Glomerular endothelial cell (primary cell): ENCODE measurements at places on chromosomes 2 and 18. TPM values are rescaled to one million over a fixed set of nuclear protein-coding genes. Genes with fewer than 3 reads are reported as not detected.
A peak's percentile ranks its signal among the peaks of the same experiment; 100 is the strongest.

The SLC38A11 gene
- total RNA-seq: 0.34 TPM in 1 of 2 replicates, not detected in the other

The SERPINB11 gene
- not detected in 2 replicates for total RNA-seq

DNA sequence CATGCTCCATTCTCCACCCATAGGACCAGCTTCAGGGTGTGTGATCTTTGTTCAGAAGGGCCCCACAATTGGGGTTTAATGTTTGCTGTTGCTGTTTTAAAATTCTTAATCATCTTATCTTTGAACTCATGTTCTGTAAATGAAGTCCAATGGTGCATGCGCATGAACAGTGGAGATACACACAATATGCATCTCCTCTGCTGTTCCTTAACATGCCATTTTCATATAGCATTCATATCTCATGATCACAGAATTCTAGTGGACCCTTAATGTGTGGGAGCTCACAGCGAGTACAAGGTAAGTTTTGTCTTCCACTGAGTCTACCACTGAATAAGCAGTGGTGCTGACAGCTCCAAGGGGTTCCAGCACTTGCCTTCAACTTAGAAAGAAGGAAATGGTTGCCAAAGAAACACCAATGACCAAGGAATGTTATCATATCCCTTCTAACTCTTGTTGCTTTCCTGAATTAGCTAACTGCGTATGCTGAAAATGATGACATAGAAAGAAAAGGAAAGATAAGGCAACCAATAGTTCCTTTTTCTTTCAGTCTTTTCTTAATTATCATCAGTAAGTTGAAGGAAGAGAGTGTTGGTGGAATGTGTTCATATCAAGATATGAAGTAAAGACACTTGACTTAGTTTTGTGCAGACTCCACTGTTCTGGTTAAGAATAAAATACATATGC, 258.9 kb upstream of the FBXO11 start:
- DNase-seq: no peak

- DNase-seq: no peak
Measured at GRCh38 chr18:31942291-31942998, 483 bp downstream of the TRAPPC8 start.

- DNase-seq: no peak
Measured at GRCh38 chr18:11521853-11522252, 87.5 kb upstream of the SLC35G4 start.

The HTR2B gene
- total RNA-seq: 0.19 and 1.2 TPM in 2 replicates

The KIAA2012 gene
- total RNA-seq: not detected in 2 replicates

- no peak for DNase-seq
Measured at GRCh38 chr2:99864561-99865553, 277.5 kb downstream of the AFF3 start.

The UPP2 gene
- not detected in 2 replicates for total RNA-seq

DNA sequence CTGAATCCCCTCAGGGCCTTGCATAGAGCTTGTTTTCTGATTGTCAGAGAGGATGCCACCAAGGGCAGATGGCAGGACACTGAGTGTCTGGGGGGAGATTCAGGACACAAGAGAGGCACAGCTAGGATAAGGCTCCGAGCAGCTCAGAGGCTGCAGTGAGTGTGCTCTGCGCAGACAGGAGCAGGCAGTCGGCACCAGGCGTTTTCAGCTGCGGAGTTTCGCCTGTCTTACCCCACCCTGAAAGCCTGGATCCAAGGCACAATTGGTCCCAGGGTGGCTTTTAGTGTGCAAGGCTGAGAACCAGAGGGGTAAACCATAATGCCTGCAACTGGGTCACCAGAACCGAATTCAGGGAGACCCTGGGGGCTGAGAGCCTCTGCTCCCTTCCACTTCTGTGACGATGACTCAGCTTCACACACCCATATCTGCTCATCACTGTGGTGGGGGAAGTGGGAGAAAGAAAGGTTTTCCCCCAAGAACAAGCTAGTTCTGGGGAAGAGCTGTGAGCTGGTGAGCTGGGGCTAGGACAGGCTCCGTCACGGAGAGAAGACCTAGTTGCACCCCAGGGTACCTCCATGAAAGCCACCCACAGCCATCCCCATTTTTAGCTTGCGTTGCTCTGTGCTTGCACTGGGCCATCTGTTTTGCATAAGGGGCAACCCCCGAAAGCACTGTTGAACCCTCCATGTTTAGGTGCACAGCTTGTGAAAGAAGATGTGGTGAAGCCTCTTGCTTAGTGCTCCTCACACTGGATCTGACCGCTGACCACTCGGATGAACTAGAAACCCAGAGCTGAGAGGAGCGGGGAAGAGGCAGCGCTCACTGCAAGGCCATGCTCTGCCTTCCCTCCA, 173.7 kb downstream of the CELF4 start:
- no peak for DNase-seq

DNA sequence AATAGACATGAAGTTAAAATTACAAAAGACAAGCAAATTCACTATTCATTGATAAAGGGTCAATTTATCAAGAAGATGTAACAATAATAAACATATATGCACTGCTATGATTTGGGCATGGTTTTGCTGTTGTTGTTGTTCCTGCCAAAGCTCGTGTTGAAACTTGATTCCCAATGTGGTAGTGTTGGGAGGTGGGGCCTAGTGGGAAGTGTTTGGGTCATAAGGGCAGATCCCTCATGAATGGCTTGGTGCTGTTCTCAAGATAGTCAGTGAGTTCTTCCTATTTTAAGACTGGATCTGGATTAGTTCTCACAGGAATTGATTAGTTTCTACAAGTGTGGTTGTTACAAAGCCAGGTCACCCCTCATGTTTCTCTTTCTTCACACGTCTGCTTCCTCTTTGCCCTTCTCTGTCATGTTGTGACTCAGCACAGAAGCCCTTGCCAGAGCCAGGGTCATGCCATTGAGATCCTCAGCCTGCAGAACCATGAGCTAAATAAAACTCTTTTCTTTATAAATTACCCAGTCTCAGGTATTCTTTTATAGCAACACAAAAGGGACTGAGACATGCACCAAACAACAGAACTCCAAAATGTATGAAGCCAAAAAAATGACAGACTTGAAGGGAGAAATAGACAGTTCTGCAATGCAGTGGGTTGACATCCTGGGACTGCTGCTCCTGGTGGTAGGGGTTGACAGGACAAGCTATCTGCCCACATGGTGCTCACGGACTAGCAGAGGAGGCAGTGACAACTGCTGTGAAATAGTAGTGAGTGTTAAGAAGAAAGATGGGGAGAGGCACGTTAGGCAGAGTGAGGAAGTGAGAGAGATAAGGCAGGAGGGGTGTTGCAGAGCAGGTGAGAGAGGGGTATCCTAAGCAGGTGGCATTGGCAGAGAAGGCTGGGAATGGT, 18.6 kb upstream of the SKA1 start:
- no peak for DNase-seq

GRCh38 chr2:144580521-144581161, 60.7 kb upstream of the ZEB2 start:
- DNase-seq: no peak

- no peak for DNase-seq
Measured at GRCh38 chr2:105868060-105868459, 123.3 kb downstream of the NCK2 start.

The EVX2 gene
- total RNA-seq: not detected in 2 replicates

- no peak for DNase-seq
Measured at GRCh38 chr2:1082456-1083205, 132.0 kb downstream of the SNTG2 start.

The CNTNAP5 gene
- total RNA-seq: not detected in 2 replicates

DNA sequence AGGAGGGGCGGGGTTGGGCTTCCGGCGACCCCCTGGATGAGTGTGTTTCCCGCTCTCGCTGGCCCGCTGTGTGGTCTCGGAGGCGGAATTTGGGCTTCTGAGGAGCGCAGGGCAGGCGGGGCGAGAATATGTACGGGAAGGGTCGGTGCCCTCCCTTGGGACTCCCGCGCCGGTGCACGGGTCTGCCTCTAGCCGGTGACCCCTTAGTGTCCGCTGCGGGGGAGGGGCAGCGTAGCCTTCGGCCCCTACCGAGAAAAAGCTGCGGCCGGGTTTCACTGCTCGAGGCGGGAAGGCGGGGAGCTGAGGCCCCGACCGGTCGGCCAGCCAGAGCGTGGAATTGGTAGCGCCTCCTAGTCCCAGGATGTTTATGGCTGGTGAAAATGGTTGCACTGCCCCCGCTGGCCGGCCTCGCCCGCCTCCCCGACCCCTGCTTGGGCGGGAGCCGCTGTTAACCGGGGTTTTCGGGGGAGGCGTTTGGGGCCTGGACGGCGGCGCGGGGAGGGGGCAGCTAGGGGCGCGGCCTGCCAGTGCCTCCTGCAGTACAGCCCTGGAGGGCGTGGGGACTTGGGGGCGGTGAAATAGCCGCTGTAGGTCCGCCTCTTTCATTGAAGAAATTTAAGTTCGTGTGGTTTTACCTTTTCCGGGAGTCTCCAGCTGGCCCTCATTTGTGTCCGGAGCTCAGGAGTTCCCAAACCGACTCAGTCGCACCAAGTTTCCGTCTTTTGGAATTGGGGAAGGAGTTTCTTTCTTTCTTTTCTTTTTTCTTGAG, at the start of gene UGP2:
Gene UGP2, plus strand, starts transcription at position 643 of the 769 bp plus-strand sequence. CDS start 290 bp downstream, outside the sequence.
- no peak for DNase-seq

The ASXL3 gene
- 0.19 and 0.47 TPM in 2 replicates for total RNA-seq

GRCh38 chr2:234243871-234244565, 193.5 kb downstream of the SPP2 start:
- no peak for DNase-seq

The RAD51AP2 gene
- not detected in 2 replicates for total RNA-seq

The MBOAT2 gene
- total RNA-seq: 17.5 and 18.8 TPM in 2 replicates

The C2orf92 gene
- total RNA-seq: 0.78 and 3.3 TPM in 2 replicates

GRCh38 chr2:9163306-9164111, 43.1 kb upstream of the ASAP2 start:
- no peak for DNase-seq

DNA sequence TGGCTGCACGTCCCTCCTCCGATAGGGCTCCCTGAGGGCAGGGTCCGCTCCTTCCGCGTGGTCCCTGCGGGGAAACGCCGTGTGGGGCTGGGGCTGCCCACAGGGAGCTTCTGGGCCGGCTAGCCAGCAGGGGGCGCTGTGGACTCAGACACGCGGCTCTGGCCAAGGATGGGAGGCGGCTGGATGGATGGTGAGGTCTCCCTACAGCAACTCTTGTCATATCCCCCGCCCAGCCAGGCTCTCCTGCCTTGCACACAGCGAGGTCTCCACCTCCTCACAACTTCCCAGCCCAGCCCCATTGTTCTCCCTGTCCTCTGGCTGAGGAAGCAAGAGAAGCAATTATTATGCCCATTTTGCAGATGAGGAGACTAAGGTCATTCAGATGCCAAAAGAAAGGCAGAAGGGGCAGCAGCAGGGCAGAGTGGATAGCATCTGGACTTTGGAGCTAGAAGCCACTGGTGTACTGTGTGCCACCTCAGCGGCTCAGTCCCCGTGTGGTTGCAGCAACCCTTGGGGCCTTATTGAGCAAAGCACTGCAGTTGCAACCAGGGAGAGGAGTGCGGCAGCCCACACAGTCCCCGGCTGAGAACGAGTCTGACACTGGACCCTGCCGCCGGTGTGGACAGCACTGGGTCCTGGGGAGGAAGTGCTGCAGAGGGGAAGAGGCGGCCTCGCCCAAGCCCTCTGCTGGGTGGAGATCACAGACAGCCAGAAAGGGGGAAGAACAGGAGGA, 99.0 kb downstream of the ZFP36L2 start:
- no peak for DNase-seq

DNA sequence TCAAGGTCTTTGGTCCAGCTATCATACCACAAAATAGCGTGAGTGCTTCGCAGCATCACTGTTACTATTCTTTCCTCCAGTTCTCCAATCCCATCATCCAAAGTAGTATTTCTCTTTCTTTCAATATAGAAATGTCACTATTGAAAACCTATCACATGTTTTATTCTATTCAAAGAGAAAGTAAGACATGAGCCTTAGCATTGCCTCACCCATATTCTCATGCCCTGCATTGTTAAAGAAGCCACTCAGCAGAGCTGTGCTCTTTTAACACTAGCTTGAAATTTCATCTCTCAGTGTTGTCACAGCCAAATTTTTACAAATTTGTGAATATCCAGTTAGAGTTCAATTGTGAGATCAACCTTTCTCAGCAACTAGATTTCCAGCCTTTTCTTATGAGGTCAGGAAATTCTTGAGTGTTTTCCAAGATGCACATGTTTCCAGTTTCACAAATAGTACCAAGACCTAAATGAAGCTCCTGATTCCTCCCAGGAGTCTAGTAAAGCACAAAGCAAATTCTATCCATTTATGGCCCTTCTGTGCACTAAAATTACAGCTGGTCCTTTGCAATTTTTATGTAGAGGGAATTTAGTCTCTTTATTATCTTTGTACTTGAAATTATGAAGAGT, 343.7 kb downstream of the SPAG16 start:
- no peak for DNase-seq

The CYP26B1 gene
- 0.44 and 2.7 TPM in 2 replicates for total RNA-seq

GRCh38 chr18:49013291-49013691, 62.5 kb upstream of the SMAD7 start:
- DNase-seq: no peak

The TLX2 gene
- not detected in 2 replicates for total RNA-seq

The IHH gene
- total RNA-seq: not detected in 2 replicates

The EEF1B2 gene
- total RNA-seq: 290 and 440 TPM in 2 replicates

GRCh38 chr18:12253663-12254135, 462 bp upstream of the CIDEA start:
- no peak for DNase-seq

The FTCDNL1 gene
- 1.3 TPM in 1 of 2 replicates, not detected in the other for total RNA-seq

GRCh38 chr2:127014630-127015029, 92.3 kb downstream of the BIN1 start:
- DNase-seq: peak; percentile 41

DNA sequence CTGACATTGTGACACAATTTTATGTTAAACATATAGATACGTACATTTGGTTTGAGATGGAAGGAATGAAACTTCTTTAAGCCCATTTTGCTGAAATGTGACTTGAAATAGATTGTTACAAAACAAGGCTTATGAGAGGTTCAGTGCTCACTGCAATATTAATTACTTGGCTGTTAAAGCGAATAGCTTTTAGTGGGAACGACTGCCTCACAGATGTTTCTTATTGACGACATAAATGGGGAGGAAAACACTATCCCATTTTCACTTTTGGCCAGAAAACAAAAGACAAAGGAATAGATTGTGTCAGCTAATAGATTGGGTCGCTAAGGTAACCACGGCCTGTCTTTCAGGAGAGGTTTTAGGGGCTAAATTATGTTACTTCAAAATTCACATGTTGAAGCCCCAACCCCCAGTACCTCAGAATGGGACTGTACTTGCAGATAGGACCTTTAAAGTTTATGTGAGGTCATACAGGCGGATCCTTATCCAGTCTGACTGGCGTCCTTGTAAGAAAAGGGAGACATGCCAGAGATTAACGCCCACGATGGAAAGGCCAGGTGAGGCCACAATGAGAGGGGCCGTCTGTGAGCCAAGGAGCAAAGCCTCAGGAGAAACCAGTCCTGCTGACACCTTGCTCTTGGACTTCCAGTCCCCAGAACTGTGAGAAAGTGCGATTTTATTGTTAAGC, 10.8 kb downstream of the INPP1 start:
- DNase-seq: no peak

The TRIM54 gene
- 0.12 TPM in 1 of 2 replicates, not detected in the other for total RNA-seq

GRCh38 chr18:36467614-36468013, 170.1 kb downstream of the FHOD3 start:
- DNase-seq: no peak

The CHN1 gene
- 19.3 and 25.1 TPM in 2 replicates for total RNA-seq

The ADD2 gene
- 0.47 and 0.68 TPM in 2 replicates for total RNA-seq

- no peak for DNase-seq
Measured at GRCh38 chr18:35172009-35172408, 68.8 kb upstream of the ZNF397 start.

The SETBP1 gene
- 0.44 and 1.5 TPM in 2 replicates for total RNA-seq

The PKDCC gene
- 4.0 and 8.5 TPM in 2 replicates for total RNA-seq
